SK-MEL-5 (cell line): ENCODE measurements at places on chromosomes 11 and 22. TPM values are rescaled to one million over a fixed set of nuclear protein-coding genes. Genes with fewer than 3 reads are reported as not detected.

Gene MUC5AC
- total RNA-seq = not detected in 2 replicates

Gene GLB1L3
- total RNA-seq = 0.40 and 0.69 TPM in 2 replicates

Gene OR8G5
- not detected in 2 replicates for total RNA-seq

GRCh38 chr22:33447733-33448132, 389.6 kb upstream of the SYN3 start:
- no peak for DNase-seq

- DNase-seq = no peak
These were observed 29.4 kb downstream of the SCN3B start for GRCh38 chr11:123624974-123625373.

DNA sequence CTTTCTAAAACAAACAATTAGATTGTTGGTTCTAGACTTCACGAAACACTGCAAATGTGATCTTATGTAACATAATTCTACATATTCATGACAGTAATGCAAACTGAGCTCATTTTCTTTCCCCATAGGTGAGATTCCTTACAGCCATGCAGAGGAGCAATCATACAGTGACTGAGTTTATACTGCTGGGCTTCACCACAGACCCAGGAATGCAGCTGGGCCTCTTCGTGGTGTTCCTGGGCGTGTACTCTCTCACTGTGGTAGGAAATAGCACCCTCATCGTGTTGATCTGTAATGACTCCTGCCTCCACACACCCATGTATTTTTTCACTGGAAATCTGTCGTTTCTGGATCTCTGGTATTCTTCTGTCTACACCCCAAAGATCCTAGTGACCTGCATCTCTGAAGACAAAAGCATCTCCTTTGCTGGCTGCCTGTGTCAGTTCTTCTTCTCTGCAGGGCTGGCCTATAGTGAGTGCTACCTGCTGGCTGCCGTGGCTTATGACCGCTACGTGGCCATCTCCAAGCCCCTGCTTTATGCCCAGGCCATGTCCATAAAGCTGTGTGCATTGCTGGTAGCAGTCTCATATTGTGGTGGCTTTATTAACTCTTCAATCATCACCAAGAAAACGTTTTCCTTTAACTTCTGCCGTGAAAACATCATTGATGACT, 1.5 kb downstream of the OR9G1 start:
- DNase-seq = no peak

GRCh38 chr11:64894070-64894811, 15.8 kb upstream of the EHD1 start:
- peak; percentile 73 for DNase-seq

DNA sequence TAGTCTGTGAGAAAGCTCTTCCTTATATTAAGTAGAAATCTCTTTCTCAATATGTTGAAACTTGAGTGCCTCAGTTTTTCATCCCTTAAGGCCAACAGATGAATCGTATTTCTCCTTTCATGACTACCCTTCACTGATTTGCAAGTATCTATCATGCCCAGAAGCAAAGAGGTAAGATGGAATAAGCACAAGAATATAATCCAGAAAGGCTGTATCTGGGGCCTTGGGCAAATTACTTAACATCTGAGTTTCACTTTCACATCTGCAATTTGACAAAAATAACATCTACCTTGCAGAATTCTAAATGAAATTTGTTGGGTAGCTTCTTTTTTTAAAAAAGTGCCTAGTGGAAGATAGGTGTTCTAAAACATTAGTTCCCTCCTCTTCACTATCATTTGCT, 552.4 kb upstream of the ANO5 start:
- no peak for DNase-seq
